ENCODE measurements at places on chromosomes 5 and 9.

GRCh38 chr9:83270116-83270515 lies 207.2 kb upstream of the RASEF start:
- DNase-seq = no peak

DNA sequence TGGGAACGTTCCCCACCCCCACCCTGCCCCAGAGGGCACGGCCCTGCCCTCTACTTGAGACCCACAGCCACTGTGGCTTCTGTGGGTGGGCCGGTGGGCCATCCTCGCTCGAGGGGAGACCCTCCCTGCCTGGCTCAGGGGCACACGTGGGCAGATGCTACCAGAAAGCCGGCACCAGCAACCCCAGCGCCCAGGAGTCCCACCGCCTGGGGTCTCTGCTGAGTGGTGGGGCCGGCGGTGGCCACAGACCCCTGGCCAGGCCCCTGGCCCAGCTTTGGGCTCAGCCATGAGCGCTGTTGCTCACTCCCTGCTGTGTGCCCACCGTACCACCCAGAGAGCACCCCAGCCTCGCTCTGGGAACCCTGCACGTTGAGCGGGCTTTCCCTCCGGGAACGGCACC lies 16.5 kb upstream of the NRARP start:
- no peak for DNase-seq

DNA sequence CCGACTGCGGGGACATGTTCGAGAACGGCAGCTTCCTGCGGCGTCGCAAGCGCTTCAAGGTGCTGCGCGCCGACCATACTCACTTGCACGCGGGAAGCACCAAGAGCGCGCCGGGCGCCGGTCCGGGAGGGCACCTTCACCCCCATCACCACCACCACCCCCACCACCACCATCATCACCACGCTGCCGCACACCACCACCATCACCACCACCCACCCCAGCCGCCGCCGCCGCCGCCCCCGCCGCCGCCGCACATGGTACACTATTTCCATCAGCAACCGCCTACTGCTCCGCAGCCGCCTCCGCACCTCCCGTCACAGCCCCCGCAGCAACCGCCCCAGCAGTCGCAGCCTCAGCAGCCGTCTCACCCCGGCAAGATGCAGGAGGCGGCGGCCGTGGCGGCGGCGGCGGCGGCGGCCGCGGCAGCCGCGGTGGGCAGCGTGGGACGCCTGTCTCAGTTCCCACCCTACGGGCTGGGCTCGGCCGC lies 514 bp downstream of the FOXB2 start:
- no peak for DNase-seq

GRCh38 chr9:11312966-11313365 lies 700.2 kb upstream of the PTPRD start:
- no peak for DNase-seq

DNA sequence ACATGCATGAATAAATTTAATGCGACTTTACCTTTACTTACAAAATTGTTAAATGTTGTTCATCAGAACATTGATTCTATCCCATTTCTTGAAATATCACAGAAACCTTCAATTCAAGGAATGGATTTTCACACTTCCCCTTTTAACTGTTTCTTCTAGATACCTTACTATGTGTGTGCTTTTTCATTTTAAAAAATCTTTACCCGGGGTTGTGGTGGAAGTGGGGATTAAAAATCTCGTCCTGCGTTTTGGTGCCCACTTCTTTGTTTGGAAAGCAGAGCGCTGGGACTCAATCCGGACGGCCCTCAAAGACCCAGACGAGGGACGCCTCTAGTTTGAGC lies 5.8 kb upstream of the MEF2C start:
- no peak for DNase-seq

DNA sequence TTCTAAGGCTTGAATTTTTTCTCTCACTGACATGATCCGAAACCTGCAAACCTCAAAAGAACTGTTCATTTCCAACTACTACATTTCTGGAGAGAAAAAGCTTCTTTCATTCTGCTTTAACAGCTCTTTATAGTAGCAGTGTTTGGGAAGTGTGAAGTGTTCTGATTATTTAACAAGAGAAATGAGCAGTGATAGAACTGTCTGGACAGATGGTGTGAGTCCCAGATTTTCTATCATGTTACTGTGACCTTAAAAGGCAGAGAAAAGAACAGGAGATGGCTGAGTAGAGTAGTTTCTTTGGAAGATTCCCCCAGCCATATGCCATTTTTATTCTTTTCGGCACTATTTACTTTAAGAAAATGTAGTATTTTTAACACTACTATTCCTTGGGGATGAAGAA lies 41.3 kb upstream of the TAL2 start:
- DNase-seq = no peak

GRCh38 chr5:172611913-172612312 lies 29.1 kb upstream of the NEURL1B start:
- DNase-seq = no peak

DNA sequence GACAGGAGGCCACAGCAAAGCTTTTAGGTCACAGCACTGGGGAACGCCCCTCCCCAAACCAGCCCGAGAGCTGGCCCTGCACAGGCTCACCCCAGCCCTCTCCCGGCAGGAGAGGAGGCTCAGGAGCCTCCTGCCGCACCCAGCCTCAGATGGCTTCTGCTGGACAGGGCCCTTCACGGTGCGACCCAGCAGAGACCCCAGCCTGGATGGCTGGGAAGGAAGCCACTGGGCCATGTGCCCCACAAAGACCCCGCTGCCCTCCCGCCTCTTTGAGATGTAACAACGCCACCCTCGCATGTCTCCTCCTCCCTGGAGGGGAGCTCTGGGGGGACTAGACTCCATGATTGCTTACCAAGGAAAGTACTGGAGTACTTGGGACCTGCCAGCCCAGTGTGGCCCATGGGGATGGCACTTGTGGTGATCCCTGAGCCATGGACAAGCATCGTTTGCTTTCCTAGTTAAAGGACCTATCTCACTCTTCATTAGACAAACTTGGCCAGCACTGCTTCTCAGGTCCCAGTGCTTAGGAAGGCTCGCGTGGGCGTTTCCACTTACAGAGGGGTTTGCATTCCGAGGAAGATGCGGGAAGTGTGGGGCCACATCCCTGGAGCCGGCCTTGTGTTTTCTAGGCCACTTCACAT lies 9.0 kb downstream of the MYMK start:
- no peak for DNase-seq

DNA sequence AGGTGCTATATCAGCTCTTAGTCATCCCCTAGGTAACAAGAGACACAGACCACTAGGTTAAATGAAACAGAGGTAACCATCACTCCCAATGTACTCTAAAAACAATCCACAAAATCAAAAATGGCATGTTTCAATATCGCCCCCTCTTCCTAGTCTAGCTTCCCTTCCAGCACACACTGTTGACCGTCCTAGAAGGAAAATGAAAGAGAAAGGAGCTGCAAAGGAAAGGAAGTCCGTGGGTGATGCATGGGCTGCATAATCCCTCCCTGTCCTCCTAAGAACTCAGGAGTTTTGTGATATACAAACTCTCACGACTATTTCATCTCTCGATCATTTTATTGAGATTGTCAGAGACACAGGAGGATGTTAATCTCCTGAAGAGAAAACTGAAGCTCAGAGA lies 101.6 kb downstream of the RFK start:
- no peak for DNase-seq

DNA sequence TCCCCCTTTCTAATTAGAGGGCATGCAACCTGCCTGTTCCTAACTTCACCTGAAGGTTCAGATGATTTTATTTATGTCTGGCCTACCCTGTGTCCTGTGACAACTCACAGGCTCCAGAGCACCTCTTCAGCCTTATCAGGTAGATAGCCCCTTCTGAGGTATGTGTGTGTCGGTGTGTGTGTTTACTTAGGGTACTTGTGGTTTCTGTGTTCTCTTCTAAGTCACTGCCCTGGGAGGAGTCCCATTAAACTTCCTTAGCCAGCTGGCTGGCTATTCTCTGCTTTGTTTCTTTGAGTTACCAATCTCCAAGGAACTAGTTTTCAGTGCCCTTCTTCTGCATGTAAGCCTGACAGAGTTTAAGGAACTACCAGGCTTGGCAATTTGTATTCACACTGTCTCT lies 74.9 kb downstream of the UNC13B start:
- no peak for DNase-seq

DNA sequence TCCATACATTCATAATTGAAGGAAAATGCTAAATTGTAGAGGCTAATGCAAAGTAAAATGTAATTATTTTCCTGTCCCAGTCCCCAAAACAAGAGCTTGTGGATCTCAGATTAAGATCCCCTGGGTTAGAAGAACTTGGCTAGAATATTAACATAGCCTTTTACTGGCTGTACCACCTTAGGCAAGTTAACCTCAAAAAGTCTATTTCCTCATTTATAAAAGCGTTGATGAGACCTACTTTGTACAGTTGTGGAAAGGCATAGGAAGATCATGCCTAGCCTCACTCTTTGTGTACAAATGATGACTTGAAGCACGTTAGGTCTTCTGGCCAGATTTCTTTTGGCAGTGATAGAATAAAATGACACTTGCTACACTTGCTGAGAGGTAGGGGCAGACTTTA lies 97.2 kb downstream of the F2RL2 start:
- no peak for DNase-seq

GRCh38 chr9:93184432-93185265 lies 710 bp downstream of the WNK2 start:
- DNase-seq = no peak

DNA sequence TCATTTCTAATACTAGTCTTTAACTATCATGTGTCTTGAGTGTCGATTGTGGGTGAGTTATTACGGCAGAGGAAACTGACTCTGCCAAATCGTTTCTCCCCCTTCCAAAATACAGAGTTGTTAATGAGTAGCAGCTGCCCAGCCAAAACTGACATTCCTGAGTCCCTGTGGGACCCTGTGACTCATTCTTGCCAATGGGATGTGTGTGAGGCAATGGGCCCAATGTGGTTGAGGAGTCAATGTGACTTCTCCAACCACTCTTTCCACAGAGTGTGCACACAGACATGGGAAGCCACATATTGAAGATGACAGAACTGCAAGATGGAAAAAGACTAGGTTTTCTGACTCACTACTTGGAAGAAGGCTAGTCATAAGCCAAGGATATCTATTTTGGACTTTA lies 434.7 kb downstream of the DTWD2 start:
- DNase-seq = peak; percentile 100

GRCh38 chr9:14994738-14995137 lies 84.5 kb upstream of the FREM1 start:
- no peak for DNase-seq

DNA sequence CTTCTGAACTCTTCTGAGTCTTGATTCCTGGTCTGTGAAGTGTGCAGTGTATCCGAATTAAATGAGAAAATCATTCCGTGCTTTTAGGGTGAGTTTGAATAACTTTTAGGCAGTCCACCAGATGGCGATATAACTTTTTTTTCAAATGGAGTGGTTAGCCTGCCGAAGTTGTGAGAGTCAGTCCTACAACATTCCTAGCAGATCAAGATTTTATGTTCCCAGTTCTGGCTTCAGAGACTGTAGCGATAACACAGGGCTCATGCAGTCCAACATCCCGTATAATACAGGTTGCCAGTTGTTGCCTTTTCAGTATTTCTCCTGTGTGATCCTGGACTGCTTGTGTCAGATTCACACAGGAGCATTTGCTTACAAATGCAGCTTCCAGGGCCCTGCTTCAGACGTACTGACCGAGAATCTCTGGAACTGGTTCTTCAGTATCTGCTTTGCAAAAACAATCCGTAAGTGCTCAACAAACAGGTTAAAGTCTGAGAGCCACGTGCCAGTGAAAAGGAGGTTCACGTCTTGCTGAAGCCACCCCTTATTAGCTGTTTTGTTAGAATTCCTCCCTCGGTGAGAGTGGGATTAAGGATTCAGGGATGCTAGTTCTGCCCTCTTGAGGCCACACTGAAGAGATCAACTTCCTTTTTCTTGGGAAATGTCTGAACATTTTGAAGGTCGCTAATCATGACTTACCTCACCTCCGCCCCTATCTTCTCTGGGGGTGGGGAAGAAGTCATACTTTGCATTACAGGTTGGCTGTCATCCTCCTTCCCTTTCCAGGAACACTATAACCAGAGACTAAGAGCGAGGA lies 22.8 kb downstream of the SMIM3 start:
- no peak for DNase-seq

DNA sequence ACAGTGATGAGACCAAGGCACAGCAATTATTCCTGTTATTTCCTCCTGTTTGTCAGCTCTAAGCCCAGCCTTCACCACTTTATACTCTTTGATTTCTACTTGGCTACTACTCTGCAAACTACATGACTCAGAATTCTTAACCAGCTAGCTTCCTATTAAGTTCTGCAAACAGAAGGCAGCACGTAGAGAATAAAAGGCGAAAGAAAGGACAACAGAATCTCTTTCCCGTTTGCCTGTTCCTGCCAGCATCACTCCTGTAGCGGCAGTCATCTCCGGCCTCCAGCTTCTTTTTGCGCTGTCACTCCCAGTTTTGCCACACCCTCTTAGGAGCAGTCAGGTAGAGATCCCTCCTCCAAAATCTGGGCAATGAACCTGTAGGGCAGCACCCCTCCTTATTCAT lies 29.9 kb downstream of the DPYSL3 start:
- no peak for DNase-seq

DNA sequence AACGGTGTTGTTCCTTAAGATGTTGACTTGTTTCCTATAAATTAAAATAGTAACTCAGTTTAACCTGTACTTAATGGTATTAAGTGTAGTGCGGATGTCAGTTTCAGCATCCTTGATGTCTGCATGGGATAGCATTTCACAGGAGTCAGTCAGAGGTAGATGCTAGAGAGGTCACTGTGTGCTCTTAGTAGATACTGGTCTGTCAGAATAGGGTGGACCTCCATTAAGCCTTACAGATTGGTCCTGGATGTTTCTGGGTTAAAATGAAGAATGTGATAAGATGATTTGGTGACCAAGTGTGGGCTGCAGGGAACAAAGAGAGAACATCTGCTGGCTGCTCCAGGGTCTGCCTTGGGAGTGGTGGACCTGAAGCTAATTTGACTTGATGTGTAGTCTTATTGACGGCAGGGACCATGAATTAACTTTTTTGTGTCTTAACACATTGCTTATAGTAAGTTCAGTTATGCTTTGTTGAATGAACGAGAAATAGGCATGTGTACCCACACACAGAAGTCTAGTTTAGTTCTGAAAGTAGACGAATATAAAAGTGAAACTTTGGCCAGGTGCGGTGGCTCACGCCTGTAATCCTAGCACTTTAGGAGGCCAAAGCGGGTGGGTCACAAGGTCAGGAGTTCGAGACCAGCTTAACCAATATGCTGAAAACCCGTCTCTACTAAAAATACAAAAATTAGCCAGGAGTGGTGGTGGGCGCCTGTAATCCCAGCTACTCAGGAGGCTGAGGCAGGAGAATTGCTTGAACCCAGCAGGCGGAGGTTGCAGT lies 12.5 kb downstream of the RAB24 start:
- DNase-seq = no peak

Measured in fibroblast of skin of left biceps (primary cell).